Pulmonary artery endothelial cell (primary cell): ENCODE measurements at places on chromosomes 12 and 14.

DNA sequence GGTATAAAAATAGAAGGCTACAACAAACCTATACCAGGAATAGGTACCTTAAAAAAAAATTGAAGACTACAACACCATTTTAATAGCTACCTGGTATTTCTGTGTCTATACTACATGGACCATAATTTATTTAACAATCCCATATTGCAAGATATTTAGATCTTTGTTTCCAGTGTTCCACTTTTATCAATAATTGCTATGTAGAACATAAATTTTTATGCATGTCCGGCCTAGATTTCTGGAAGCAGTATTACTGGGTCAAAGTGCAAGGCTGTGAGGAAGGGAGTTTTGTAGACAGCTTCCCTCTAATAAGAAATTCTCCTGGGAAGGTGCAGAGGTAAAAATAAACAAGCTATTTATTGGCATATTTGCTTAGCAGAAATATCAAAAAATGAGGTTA is 4.1 kb upstream of the DCAF11 start:
- no peak for DNase-seq

DNA sequence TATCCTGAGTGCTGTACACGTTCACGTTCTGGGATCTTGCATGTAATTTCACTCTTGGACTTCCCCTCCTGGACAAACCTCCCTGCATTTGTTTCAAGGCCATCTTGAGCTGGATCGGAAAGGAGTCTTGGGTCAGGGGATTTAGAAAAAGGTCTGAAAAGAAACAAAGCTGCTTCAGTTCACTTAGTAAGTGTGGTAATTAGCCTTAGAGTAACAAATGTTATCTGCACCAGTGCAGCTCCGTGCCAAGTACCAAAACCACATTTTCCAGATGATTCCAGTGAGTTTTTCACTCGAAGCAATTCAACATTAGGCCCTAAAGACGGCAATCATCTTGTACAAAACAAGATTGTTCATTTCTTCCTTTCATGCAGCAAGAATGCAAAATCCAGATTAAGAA is 39.4 kb upstream of the ATXN2 start:
- no peak for DNase-seq

- DNase-seq = no peak
Measured at GRCh38 chr12:632102-632696, 31.0 kb downstream of the NINJ2 start.

- DNase-seq = no peak
Measured at GRCh38 chr14:50766338-50766886, 64.5 kb downstream of the NIN start.

DNA sequence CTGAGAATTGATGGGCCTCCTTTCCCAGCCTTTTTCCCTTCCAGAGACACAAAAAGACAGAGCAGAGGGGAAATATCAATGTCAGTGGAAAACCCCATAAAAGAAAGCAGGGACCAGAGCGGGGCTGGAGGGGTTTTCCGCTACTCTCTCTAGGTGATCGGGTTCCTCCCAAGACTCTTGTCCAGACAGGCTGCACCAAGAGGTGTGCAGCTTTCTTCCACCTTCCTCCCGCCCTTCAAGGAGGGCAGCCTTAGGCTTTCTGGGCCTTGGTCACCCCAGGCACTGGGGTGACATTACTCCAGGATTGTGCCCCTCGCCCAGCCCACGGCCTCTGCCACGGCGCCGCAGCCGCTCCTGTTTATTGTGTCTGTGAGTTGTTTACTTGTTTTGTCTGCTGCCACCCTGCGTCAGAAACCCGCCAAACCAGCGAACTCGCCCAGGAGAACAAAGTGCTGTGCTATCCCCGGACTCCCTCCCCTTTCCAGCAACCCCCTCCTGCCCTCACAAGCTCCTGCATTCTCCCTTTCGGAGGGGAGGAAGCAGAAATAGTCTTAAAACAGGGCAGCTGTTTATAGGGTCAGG is 6.7 kb upstream of the HOXC6 start:
- no peak for DNase-seq

DNA sequence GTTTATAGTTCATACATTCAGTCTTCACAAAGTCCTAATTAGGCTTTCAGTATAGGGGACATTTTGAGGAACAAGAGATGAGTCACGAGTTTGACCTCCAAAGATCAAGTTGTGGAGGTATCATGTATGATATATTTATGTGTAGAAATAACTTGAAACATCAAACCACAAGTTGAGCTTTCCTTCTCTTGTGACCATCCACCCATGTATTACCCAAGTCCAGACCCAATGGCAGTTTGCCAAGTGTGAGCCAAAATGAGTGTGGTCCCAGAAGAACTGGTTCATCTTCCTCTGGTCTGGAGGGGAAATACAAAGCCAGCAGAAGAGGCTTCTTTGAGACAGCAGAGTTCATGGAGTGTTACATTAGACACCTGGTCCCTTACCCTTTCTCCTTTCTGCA is 104.9 kb downstream of the ATP23 start:
- no peak for DNase-seq

DNA sequence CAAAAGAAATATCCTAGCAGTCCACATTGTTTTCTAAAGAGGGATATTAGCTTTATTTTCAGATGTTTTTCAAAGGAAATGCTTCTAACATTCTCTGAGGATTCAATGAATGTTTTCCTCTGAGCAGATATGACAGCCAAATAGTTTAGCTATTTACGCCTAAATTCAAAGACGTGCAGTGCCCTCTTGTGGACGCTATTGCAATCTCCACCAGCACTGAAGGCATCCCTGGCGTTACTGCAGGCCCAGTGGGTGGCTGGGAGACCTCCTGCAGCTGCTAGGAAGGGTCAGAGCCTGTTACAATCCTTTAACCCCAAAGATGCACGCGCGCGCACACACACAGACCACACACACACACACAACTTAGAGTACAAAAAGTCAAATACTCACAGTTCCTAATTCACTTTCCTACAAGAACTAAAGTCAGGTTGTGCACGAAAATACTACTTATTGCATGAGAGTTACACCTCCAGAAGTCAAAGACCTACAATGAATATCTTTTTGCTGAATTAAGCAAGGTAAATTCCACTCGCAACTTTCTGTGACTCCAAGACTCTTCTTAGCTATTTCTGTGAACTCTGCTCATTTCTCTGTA is 589.3 kb upstream of the TMEM132C start:
- DNase-seq = peak; percentile 39

DNA sequence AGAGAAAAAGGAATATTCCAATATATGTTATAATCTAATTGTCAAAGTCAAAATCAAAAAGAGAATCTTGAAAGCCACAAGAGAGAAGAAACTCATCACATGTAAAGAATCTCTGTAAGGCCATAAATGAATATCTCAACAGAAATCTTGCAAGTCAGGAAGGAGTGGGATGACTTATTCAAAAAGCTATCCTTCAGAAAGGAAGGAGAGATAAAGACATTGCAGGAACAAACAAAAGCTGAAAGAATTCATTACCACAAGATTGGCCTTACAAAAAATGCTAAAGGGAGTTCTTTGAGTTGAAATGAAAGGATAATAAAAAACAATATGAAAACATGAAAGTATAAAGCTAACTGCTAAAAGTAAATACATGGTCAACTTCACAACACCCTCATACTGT is 286.8 kb downstream of the LRIG3 start:
- DNase-seq = no peak

- DNase-seq = no peak
Measured at GRCh38 chr12:21906919-21907493, 34.2 kb downstream of the ABCC9 start.

DNA sequence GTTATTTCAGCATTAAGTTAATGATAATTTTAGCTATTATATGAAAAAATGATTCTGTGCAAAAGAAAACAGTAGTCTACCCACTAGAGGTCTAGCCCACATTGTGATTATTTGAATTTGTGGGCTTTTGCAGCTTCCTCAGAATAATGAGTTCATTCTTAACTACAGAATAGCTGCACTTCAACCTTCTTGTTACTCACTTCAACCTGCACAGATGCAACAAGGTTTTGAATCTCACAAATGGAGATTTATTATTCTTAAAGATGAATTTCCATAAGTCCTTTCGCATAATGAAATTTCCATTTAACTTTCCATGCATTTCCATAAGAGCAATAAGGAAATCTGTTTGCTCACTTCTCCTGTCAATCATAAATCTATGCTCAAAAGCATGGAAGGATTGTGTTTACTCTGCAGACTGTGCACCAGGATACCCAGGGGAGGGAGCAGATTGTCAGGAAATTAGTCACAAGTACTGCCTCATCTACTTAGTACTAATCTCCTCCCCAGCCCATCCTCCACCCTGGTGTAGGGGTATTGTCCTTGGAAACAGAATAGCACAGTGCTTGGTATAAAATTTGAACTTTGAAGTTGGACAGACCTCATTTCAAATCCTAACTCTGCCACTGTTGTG is 24.1 kb downstream of the PTGER2 start:
- peak; percentile 7 for DNase-seq

DNA sequence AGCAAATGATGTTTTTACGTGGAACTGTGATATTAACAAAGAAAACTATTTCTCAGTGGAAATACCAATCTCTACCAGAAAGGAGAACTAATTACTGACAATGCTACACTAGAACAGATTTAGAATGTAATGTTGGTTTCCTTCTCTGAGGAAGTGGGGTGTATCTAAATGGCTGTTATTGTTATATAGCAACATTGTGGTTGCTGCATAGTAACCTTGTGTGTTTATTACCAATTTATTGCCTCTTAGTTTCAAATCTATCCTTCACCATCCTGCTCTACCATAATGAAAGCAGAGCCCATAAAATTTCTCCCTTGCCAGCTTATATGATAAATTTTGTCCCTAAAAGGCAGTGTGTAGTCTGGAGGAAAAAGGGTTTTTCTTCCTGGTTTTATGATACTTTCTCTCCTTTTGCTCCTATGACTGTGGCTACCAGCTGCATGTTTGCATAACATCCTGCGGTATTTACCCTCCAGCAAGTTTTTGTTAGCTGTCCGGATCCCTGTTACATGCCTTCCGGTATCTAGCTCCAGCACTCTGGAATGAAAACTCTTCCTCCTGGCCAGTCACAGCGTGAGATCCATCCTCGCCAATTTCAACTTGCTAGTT is 5.7 kb upstream of the KLRK1 start:
- DNase-seq = peak; percentile 37

DNA sequence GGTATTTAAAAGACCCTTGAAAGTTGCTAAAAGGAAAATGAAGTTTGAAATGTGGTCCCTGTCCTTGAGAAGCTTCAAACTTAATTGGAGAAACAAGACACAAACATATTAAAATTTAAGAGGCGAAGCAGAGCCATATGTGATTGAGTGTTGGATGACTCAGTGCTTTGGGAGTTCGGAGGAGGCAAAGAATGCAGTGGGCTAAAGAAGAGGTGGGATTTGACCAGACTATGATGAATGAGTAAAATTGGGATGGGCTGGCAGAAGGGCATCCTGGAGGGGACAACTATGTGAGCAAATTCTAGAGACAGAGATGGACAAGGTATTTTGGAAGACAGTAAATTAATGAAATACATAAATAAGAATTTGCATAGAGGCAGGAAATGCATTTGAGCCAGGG is 358.6 kb downstream of the EGLN3 start:
- no peak for DNase-seq

DNA sequence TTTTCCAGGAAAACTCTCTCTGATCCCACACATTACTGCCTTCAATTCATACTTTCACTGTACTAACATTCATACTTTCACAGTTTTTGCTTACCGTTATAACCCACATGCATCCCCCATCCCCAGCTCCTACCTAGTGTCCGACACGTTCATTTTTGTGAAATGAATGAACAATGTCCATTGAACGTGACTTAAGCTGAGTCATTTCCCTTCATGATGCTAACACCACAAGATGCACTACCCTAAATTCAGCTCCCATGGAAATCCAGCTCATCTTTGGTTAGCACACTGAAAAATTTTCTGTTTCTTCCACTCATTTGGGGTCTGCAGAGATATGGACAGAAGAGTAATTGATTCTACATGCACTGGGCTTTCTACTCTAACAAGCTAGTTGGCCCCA is 84.7 kb downstream of the GALNT4 start:
- no peak for DNase-seq

GRCh38 chr14:25007832-25008231 is 42.1 kb downstream of the STXBP6 start:
- no peak for DNase-seq

- DNase-seq = no peak
Measured at GRCh38 chr14:54225457-54226060, 171.2 kb upstream of the CDKN3 start.

- no peak for DNase-seq
Measured at GRCh38 chr14:104864267-104865080, 594 bp upstream of the CEP170B start.

DNA sequence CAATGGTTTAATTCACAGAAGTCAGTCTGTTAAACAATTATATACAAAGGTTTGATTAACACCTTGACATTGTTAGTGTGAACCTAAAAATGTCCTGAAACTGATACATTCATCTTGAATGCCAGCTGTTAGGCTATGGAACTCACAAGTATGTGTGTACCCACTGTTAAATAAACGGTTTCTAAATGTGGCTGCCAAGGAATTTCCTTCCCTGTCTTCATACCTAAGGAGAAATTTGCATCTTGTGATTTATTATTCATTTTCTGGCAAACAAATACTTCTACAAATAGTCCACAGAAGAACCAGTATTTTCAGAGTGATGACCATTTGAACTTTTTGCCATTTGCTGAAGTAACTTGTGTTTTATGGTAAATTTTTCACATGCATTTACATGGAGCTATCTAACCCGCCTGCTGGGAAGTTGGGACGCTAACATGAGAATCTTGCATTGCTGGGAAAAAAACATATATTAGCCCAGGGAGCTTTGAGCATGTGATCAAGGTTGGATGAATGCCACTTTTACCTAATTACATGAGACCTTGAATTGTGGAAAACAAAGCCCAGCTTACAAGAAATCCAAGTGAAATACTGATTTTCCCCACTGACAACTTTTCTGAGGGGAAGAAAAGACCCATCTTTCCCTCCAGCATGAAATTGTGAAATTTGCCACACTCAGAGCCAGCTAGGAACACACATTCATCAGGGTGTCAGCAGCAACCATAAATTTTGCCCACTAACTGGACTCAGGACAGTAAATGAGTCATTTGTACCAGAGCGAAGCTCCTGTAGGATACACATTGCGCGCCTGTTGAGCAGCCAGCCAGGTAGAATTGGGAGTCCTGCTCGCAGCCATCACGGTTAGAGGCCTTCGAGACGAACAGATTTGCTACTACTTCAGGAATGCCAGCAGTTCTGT is 118.0 kb downstream of the KICS2 start:
- DNase-seq = no peak

GRCh38 chr12:116406529-116406928 is 129.0 kb upstream of the MED13L start:
- no peak for DNase-seq

DNA sequence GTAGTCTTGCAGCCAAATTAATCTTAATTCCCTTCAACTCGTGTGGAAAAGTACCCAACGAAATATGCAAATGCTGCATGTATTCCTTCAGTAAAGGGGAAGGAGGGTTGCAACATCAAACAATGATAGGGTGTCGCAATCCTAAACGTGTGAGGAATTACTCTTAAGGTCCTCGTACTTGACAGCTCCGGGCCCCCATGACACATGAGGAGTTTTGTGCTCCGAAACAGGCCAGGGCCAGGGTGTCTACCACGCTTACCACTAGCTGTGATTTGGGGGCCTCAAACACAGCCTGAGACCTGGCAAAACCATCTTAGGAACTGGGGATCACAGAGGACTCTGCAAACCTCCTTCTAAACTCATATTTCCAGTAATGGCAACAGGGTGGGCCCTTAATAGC is 20.4 kb downstream of the FOS start:
- no peak for DNase-seq
